NCI-H1694 (cell line): ENCODE measurements at places on chromosomes 13 and 19.

DNA sequence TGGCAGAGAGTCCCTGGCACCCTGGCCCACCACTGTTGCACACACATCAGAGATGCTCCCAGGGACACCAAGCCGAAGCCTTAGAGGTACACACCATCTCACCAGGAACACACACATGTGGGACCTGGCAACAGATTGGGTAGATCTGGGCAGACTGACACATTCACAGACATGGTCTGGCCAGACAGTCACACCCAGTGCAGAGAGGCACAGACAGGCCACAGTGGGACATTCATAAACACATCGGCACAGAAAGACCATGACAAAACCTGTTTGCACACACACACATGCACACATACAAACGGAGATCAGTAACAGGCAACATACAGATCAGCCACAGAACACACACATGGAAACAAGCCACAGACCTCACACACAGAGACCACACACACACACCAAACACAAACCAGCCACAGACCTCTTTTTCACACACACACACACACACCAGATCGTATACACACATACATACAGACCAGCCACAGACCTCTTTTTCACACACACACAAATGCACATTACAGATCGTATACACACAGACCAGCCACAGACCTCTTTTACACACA, 6.3 kb upstream of the JUNB start:
- DNase-seq = no peak

GRCh38 chr19:34838753-34839431, 65.9 kb upstream of the ZNF599 start:
- no peak for DNase-seq

DNA sequence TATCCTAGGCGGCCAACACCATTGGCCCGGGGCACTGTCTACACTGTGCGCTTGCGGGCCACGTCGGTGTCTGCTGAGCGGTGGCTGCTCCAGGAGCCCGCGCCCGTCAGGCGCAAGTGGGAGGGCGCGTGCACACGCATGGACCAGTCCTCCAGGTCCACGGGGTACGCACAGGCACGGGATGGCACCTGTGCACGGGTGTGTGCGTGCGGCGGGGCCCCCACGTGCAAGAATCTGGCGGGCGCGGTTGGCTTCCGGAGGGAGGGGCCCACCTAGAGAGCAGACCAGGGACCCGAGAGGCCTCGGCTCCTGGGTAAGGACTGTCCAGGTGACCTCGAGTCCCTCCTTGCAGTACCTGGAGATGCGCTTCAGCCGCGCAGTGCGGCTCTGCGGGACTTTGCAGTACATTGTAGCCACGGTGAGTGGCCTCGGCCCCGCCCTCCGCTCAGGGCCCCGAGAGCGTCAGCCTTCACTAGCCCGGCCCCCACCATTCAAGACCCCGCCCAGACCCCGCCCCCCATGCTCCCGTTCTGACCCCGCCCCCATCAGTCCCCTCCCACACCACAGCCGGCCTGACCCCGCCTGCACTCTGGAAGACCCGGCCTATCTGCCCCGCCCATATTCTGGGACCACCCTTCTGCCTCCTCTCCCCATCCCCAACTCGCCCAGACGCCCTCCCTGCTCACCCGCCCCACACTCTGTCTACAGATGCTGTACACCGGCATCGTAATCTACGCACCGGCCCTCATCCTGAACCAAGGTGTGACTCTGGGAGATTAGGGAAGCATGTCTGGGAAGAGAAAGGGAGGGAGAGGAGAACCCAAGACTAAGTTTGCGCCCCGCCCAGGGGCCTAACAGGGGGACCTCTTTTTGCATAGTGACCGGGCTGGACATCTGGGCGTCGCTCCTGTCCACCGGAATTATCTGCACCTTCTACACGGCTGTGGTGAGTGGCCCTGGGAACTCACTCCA, 2.3 kb downstream of the SLC5A5 start:
- no peak for DNase-seq

- DNase-seq = no peak
These were observed 26.3 kb upstream of the DCLK1 start for GRCh38 chr13:36157480-36157879.

- DNase-seq = no peak
These were observed 10.4 kb upstream of the ASF1B start for GRCh38 chr19:14146789-14147216.

GRCh38 chr19:50244695-50245094, 41.3 kb downstream of the MYH14 start:
- DNase-seq = no peak

- no peak for DNase-seq
These were observed 3.2 kb upstream of the PRKCG start for GRCh38 chr19:53878776-53879139.

DNA sequence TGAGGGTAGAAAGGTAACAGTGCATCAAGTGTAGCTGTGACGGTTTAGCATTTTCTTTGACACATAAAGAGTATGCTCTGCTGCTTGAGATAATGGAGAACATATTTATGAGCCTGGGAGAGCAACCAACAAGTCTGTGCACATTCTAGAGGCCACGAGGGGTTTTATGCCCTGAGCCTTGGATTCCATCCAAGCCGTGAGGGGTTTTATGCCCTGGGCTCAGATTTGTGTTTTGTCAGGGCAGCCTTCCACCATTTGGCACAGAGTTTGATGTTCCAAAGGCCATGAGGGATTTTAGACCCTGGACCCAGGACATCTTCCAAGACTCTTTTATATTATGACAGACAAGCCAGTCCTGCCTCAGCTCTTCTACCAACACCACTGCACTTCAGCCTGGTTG, 106.4 kb downstream of the ZNF486 start:
- no peak for DNase-seq

GRCh38 chr13:28033894-28034655, 45.6 kb upstream of the URAD start:
- DNase-seq = no peak

DNA sequence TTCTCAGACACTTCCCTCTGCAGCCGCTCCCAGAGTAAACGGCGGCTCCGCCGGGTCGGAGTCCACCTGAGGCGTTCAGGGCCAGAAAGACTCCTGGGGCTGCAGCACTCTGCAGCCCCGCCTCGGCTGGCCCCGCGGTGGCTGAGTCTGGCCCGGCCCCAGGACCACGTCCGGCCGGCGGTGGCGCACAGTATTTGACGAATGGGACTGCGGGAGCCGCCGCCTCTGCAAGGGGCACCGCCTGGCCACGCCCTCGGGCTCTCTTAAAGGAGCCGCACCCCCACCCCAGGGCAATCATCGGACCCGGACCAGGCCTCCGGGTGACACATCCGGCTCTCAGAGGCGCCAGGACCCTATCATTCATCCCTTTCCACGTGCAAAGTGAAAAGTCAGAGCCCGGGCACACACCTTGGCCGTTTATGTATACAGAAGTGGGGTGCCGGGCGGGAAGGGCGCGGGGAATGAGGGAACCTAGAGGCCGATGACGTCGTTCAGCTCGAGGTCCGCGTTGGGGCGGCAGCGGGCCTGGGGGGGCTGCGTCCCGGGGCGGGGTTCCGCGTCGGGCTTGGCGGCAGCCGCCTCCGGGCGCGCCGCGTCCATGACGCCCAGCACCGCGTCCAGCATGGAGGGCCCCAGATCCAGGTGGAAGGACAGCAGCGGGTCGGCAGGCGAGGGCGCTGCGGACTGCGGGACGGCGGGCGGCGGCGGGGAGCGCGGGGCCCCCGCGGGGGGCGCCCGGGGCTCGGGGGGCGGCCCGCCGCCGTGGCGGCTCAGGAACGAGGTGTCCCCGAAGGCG, 1.2 kb upstream of the LENG9 start:
- DNase-seq = no peak

DNA sequence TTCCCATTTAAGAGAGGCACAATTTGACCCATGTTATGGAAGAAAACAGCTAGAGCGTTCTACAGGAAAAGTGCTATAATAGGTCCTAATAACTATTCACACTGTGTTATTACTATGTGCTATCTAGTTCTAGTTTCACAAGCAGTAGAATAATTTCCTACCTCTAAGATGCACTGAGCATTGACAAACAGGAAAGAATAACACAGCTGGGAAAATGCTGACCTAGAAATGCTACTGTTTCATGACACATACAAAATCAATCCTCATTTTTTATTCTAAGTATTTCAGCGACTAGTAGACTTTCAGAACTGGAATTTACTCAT, 259.5 kb downstream of the ITGBL1 start:
- no peak for DNase-seq

DNA sequence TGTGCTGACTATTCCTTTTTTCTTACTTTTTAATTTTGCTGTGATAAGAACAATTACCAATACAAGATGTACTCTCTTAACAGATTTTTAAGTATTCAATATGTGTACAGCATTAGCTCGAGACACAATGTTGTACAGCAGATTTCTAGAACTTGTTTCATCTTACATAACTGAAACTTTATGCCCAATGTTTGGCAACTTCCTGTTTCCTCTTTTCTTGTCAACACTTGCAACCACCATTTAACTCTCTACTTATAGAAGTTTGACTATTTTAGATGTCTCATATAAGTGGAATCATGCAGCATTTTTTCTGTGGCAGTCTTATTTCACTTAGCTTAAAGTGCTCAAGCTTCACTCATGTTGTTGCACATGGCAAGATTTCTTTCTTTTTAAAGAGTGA, 1426.8 kb downstream of the SLITRK5 start:
- DNase-seq = no peak

GRCh38 chr19:52366414-52366824, 3.3 kb upstream of the ZNF880 start:
- no peak for DNase-seq

GRCh38 chr19:54431255-54431838, 16.1 kb downstream of the TTYH1 start:
- DNase-seq = no peak

DNA sequence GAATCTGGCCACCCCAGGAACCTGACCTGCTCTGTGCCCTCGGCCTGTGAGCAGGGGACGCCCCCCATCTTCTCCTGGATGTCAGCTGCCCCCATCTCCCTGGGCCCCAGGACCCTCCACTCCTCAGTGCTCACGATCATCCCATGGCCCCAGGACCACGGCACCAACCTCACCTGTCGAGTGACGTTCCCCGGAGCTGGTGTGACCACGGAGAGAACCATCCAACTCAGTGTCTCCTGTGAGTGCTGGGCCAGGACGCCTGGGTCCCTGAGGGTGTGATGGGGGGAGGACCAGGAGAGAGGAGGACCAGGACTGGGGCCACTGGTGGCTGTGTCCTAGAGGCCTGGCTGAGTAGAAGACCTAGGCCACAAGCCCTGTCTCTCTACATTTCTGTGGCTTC, 13.0 kb upstream of the CD33 start:
- DNase-seq = no peak

DNA sequence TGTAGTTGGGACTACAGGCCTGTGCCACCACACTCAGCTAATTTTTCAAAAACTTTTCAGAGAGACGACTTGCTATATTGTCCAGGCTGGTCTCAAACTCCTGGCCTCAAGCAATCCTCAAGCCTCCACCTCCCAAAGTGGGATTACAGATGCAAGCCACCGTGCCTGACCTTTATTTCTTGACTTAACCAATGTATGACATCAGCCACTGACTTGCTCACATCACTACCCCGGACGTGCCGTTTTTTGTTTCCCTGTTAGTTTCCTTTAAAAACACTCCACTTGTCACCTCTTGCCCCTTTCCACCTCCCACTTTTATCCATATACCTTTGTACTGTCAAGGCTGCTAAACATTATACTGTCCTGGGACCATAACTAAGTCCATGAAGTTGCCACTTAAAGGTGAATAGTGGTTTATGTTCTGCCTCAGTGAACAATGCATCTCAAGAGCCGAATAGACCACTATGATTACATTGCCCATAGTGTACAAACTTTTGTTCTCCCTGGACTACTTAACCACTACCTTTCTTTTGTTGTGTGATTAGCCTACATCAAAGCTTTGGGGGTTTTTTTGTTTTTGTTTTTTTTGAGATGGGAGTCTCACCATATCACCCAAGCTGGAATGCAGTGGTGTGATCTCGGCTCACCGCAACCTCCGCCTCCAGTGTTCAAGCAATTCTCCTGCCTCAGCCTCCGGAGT, 2.3 kb upstream of the EPHX3 start:
- no peak for DNase-seq

DNA sequence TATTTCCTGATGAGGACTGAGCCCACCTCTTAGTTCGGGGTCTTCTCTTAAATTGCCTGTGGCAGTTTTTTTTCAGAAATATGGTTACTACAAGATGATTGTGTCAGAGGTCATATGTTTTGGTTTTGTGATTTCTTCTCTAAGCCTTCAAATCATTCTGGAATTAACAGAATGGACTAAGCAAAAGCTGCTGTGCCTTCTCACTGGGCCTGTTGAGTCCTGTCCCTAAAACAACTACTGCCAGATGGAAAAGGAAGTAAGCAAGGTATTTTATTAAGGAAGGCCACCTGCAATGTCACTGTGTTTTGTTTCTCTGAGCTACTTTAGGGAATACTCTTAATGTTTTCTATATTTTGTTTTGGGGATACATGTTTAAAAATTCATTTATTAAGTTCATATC, 470.8 kb downstream of the PCDH20 start:
- DNase-seq = no peak

GRCh38 chr13:100300708-100301107, 211.8 kb downstream of the PCCA start:
- peak; percentile 50 for DNase-seq

- DNase-seq = no peak
These were observed 32.0 kb upstream of the IGFL1 start for GRCh38 chr19:46197314-46198070.

DNA sequence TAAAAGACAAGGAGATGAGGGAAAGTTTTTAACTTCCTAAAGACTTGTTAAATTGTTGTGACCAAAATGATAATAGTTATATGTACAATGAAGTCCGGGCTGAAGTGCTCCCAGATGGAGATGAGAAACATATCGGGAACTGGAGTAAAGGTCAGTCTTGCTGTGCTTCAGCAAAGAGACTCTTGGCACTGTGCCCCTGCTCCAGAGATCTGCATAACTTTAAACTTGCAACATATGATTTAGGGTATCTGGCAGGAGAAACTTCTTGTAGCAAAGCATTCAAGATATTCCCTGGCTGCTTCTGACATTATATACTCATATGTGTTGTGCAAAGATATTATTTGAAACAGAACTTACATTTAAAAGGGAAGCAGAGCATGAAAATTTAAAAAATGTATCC, 786.6 kb upstream of the SLITRK6 start:
- no peak for DNase-seq

DNA sequence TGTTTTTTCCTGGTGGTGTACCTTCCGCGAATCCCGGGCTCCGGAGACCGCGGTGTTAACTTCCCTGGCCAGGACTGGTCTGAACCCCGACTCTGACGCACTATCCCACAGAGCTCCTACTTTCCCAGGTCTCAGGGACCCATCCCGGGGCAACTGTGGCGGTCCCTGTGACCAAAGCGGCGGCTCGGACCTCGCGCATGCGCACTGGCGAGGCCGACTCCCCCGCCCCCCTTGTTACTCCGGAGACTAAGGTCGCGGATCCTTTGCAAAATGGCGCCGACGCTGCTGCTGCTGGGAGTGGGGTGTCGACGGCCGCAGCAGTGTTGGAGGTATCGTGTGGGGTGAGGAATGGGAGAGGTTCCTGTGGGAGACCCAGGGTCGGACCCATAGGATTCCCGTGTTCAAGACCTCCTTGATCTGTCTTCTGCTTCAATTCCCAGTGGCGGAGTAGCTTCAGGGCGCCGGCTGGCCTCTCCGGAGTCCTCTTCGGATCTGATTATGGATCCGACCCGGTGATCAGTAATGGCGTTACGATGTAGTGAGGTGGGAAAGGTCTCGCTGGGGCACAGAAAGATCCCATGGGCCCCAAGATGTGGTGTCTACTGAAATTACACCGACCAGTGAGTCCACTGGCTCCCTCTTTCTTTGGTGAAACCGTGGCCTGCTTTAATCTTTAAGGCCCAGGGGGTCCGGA, 66.6 kb upstream of the ZNF527 start:
- no peak for DNase-seq

GRCh38 chr19:29439688-29440550, 85.9 kb upstream of the VSTM2B start:
- no peak for DNase-seq
